Activated CD8-positive, alpha-beta memory T cell treated with anti-CD3 and anti-CD28 coated beads for 1 hour (primary cell): ENCODE measurements at places on chromosomes 7 and 10.

- DNase-seq, result no peak
These were observed 156.7 kb upstream of the BET1 start for GRCh38 chr7:94160719-94161435.

DNA sequence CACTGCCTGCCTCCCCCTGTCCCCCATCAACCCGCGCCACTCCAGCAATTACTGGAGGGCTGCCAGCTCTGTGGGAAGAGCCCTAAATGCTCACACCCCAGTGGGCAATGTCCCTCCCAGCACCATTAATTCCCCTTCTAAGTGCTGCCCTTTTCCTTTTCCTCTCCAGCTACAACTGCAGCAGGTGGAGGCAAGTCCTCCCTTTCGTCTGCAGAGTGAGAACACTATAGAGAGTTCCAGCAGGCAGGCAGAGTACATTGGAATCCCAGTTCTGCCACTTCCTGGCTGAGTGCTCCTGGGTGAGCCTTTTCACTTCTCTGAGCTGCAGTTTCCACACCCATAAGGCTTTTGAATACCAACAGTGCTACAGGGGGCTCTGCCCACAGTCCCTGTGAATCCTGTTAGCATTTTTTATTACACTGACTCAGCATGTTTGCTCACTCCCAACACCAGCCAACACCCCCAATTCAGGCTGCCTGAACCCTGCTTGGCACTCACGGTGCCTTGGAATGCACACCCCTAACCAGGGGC lies 447.0 kb downstream of the GRID1 start:
- no peak for DNase-seq

GRCh38 chr10:314871-315270 lies 179.6 kb downstream of the ZMYND11 start:
- DNase-seq, result no peak

- no peak for DNase-seq
These were observed 165.4 kb downstream of the GLI3 start for GRCh38 chr7:42071372-42072261.

GRCh38 chr7:9242636-9243035 lies 809.2 kb downstream of the NXPH1 start:
- no peak for DNase-seq

- no peak for DNase-seq
These were observed 95.5 kb upstream of the RNF32 start for GRCh38 chr7:156544919-156545715.

GRCh38 chr7:12761111-12761510 lies 73.7 kb downstream of the ARL4A start:
- DNase-seq, result no peak

DNA sequence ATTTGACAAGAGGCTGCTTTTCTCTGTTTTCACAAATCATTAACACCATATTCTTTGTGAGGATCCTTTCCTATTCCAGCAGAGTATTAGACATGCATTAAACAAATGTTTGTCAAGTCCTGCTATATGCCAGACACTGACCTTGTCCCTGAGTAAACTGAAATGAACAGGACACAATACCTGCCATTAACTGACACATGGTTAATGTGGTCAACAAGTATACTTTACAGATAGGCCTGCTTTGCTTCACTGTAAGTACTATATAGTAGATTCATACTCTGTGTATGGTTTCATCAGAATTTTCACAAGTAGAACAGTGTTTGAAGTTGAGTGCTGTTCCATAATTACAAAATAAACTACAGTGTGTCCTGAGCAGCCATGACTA lies 5.9 kb downstream of the TNKS2 start:
- no peak for DNase-seq
